8988T (cell line): ENCODE measurements at places on chromosomes 4 and X.

DNA sequence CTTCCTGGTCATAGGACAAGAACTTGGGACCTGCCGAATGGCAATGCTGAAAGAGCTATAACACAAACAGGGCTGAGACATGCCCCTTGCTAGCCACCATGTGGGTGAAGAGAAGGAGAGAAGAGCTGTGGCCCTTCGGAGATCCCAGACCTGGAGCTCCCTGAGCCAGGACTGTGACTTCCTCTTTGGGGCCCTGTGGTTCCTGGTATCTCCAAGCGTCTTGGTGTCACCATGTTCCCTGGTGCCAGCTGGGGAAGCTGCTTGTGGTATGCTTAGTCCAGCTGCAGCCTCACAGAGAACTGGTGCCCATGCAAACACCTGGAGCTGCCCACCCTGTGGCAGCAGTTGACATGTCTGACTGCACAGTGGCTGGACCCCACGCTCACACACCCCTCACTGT lies 68.5 kb downstream of the NDNF start:
- DNase-seq, result no peak

DNA sequence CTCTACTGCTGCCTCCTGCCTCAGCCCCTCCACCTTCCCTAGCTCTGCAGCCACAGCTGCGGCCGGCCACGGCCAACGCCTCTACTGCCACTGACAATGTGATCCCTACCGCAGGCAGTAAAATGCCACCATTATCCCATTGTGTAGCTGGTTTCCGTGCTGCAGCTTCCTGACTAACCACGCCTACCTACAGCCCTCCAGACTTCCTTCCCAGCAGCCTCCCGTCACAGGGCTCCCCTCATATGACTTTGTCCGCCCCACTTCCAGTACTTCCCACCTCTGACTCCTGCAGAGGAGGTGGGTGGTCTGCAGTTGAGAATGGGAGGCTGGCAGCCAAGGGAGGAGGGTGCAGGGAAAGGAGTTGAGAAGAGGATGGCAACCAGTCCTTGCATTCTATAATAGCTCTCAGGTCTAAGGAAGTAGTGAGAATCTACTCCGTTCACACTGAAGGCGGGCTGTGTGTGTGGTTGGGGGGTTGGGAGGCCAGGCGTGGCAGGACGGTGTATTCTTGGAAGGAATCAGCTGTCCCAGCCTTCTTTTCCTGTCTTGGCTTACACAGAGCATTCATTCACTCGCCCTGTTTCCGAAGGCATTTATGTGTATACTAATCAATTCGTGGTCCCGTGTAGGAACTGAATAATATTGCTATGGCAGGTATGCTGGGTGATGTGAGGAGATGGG lies 33.1 kb upstream of the USP51 start:
- DNase-seq, result no peak

- DNase-seq, result no peak
Measured at GRCh38 chr4:79030973-79031372, 91.7 kb upstream of the PAQR3 start.

DNA sequence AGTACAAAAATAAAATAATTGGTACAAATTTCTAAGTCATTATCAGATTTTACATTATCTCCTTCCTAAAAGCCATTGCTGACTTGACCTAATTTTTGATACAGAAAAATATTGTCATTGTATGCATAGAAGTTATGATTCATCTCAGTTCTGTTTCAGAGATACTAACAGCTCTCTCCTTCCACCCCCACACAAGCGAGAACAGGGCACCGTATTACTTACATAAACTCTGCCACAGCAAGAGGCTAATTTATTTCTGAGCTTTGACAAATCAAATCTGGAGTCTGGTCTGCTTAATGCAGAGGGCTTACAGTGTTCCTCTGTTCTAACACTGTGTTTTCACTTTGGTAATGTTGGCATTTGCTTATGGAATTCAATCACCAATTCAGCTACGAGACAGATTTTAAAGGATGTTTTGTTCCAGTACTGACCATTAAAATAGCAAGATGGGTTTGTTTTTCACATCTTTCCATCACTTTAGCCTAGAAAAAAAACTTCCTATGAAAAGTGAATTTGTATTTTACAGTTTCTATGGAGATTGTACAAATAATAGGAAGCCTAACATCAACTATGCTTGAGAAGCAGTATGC lies 181.8 kb downstream of the USP46 start:
- DNase-seq, result no peak

GRCh38 chrX:153861151-153861550 lies 24.8 kb downstream of the L1CAM start:
- no peak for DNase-seq

DNA sequence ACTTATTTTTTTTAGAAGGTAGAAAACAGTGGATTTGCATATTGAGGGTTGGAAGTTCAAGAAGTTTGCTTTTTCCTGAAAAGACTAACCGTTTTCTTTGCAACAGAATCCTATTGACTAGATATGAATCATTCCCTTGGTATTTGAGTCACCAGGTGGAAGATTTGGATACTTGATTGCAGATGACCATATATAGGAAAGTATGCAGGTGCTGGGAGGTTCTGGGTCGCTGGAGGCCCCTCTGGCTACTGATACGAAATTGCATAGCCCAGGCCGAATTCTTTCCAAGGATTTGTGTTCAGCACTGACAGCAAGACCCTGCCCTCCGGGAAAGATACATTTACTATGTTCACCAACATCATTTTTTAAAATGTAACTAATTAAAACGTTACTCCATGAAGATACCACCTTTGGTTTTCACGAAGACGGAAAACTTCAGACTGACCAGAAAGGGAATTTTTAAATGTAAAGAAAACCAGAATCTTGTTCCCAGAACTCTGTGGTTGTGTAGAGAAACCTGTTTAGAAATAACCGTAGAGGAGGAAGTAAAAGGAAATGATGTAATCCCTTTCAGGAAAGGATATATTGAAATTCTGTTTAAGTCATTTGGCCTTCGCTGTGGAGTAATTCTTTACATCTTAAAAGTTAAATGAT lies 946 bp downstream of the ANXA3 start:
- DNase-seq, result peak; percentile 32
